Heart left ventricle (tissue), 16 donors: ENCODE measurements at places on chromosomes 13 and 19. TPM values are rescaled to one million over a fixed set of nuclear protein-coding genes. Genes with fewer than 3 reads are reported as not detected.

The ZNF345 gene
- total RNA-seq, result 5.2 TPM

The PLD3 gene
- 161 TPM for total RNA-seq

The RASAL3 gene
- total RNA-seq, result 0.95 TPM

The LRRC63 gene
- total RNA-seq, result 0.14 TPM

The FBN3 gene
- 0.32 TPM for total RNA-seq

The CEACAM19 gene
- 7.6 TPM for total RNA-seq

The NRTN gene
- 9.7 TPM for total RNA-seq

The ATP4A gene
- not detected for total RNA-seq

The FFAR3 gene
- total RNA-seq, result not detected

The SBNO2 gene
- total RNA-seq, result 22.5 TPM

The NOTCH3 gene
- total RNA-seq, result 20.9 TPM

The SGTA gene
- total RNA-seq, result 65.6 TPM

The SULT2A1 gene
- not detected for total RNA-seq

The ZNF211 gene
- total RNA-seq, result 8.1 TPM

The NKPD1 gene
- total RNA-seq, result not detected

The ATP8A2 gene
- 0.05 TPM for total RNA-seq

The ZNF442 gene
- 3.8 TPM for total RNA-seq

The ATCAY gene
- total RNA-seq, result not detected

The SLITRK1 gene
- total RNA-seq, result not detected

The KLF1 gene
- total RNA-seq, result not detected

The FBXO17 gene
- total RNA-seq, result 1.8 TPM

The NALCN gene
- total RNA-seq, result 9.2 TPM

The APOC1 gene
- total RNA-seq, result 1.8 TPM

The ATP8B3 gene
- total RNA-seq, result 3.5 TPM

The PCSK4 gene
- total RNA-seq, result 0.31 TPM

The CYP2A6 gene
- 0.16 TPM for total RNA-seq

The GPC5 gene
- 0.76 TPM for total RNA-seq

The C19orf81 gene
- not detected for total RNA-seq

The SNRPA gene
- 50.2 TPM for total RNA-seq

The HCST gene
- 31.7 TPM for total RNA-seq

The OR7C1 gene
- not detected for total RNA-seq

The ELANE gene
- total RNA-seq, result not detected

The KLK13 gene
- not detected for total RNA-seq

The ATXN8OS gene
- total RNA-seq, result not detected

The TPM4 gene
- 201 TPM for total RNA-seq

The SPRYD7 gene
- 10.0 TPM for total RNA-seq

The HSPB6 gene
- total RNA-seq, result 509 TPM

The VSTM1 gene
- 1.3 TPM for total RNA-seq

The GPR32 gene
- not detected for total RNA-seq

The DNAJC15 gene
- total RNA-seq, result 27.2 TPM

The FPR1 gene
- 39.4 TPM for total RNA-seq

The SYT3 gene
- total RNA-seq, result 0.75 TPM

The PRSS57 gene
- total RNA-seq, result not detected

The SH2D3A gene
- not detected for total RNA-seq

The FOXA3 gene
- not detected for total RNA-seq

The AP1M2 gene
- total RNA-seq, result not detected

The PSG7 gene
- total RNA-seq, result not detected

The DACH1 gene
- 2.1 TPM for total RNA-seq

The SYT5 gene
- not detected for total RNA-seq

The CATSPERD gene
- total RNA-seq, result not detected

The RELB gene
- 6.2 TPM for total RNA-seq

The PRRG2 gene
- total RNA-seq, result 1.3 TPM

The N4BP2L1 gene
- 2.8 TPM for total RNA-seq

The CDKN2D gene
- total RNA-seq, result 11.9 TPM

The ABHD13 gene
- 4.4 TPM for total RNA-seq

The RASGRP4 gene
- total RNA-seq, result 1.6 TPM

The ZSCAN4 gene
- not detected for total RNA-seq

The ZNF554 gene
- 3.3 TPM for total RNA-seq

The HIPK4 gene
- 0.14 TPM for total RNA-seq
